ENCODE measurements at places on chromosomes 6 and 20.
A peak's percentile ranks its signal among the peaks of the same experiment; 100 is the strongest.

- no peak for DNase-seq
Measured at GRCh38 chr6:88920774-88921733, 42.4 kb downstream of the RNGTT start.

GRCh38 chr20:62530643-62531032, 54.8 kb upstream of the GATA5 start:
- DNase-seq: no peak

DNA sequence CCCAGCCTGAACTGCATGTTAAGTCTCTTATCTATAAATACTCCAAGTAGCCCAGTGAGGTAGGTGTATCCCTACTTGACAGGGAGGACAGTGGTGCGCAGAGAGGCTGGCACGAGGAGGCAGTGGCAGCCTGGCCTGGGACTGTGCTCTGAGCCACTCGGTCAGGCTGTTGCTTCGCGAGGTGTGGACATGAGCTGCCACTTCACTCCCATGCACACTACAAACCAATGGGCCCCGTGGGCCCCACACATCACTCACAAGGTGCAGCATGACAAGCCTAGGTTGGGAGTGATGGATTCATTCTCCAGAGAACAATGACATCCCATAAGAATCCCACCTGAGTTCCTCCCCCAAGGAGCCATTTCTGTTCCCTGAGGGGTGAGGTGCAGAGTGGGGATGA, 54.9 kb downstream of the TMEM242 start:
- DNase-seq: no peak

DNA sequence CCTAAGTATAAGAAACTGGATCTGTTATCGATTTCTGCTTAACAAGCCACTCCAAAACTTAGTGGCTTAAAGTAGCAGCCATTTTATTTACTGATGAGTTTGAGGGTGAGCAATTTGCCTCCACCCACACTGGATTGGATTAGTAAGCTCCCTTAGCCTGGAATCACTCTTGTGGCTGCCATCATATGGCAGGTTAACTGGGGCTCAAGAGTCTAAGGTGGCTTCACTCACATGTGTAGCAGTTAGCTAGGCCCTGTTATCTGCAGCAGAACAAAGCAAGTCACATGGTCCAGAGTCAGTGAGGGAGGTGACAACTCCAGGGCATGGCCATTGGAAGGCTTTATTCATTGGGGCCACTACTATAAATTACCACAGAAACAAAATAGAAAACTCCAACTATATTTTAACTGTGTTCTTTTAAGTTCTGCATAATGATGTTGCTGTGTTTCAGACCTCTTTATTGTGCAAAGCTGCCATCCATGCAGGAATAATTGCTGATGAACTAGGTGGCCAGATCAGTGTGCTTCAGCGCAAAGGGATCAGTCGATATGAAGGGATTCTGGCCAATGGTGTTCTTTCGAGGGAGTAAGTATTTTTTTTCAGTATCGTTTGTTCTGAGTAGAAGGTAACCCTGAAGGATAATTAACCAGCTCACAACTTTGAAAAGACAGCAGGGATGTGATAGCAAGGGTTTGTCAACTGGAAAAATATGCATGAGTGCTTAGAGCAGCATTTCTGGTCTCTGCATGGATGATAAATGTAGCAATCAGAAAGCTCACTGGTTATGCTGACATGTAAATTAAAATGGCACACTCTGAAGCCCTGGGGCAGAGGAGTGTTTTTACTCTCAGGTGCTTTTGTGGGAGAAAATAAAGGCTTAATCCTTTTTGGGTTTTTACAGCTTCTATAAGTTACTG, 49.6 kb downstream of the DCBLD1 start:
- no peak for DNase-seq

GRCh38 chr6:79431537-79431933, 105.7 kb downstream of the LCA5 start:
- no peak for DNase-seq

- DNase-seq: peak; percentile 25
Measured at GRCh38 chr6:163536770-163537169, 122.3 kb downstream of the QKI start.

- no peak for DNase-seq
Measured at GRCh38 chr6:137005073-137005472, 39.7 kb downstream of the IL20RA start.

DNA sequence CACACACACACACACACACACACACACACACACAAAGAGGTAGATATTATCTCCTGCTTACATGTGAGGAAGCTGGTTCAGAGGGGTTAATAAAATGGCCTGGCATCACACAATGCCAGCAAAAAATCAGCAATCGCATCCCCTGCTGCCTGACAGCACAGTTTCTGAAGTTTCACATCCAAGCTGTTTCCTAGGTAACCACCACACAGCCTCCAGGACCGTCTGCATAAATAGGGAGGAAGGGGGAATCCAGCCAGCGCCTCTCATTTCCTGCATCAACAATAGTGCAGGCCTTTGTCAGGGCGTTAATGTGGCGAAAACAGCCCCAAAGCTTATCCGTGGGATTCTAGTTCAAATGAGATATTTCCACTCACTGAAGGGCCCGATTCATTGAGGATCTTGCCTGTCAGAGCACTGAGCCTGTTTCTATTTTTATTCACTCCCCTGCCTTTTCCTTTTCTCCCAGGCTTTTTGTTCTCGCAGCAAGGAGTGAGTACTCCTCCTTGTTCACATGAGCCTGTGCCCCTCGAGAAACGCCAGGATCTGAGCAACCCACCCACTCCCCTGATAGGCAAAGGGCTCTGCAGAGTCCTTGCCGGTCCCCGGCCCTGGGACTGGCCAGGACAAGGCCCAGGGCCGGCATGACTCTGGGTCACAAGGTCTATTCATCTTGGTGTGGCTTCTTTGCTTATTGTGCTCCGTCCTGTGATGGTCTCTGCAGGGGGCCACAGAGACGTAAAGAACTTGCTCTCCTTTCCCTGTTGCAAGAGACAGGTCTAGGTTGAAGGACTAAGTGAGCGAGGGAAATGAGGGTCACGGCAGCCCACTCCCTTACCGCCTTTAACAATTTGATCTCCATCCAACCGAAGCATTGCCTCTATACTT, 32.7 kb downstream of the TUBB2B start:
- no peak for DNase-seq

DNA sequence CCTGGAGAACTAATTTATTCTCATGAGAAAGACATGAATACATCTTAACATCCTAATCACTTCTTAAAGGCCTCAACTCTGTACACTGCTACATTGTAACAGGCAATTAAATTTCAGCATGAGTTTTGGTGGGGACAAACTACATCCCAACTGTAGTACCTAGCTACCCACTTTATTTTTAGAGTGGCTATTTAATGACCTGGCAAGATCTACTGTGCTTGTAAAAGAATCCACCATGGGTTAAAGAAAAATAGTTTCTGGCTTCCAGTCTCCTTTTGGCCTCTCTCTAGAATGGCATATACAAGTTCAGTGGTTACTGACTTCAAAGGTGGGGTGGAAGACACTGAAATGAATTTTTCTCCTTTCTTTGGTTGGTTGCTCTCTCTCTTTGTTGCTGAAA, 193.9 kb downstream of the ESR1 start:
- no peak for DNase-seq

DNA sequence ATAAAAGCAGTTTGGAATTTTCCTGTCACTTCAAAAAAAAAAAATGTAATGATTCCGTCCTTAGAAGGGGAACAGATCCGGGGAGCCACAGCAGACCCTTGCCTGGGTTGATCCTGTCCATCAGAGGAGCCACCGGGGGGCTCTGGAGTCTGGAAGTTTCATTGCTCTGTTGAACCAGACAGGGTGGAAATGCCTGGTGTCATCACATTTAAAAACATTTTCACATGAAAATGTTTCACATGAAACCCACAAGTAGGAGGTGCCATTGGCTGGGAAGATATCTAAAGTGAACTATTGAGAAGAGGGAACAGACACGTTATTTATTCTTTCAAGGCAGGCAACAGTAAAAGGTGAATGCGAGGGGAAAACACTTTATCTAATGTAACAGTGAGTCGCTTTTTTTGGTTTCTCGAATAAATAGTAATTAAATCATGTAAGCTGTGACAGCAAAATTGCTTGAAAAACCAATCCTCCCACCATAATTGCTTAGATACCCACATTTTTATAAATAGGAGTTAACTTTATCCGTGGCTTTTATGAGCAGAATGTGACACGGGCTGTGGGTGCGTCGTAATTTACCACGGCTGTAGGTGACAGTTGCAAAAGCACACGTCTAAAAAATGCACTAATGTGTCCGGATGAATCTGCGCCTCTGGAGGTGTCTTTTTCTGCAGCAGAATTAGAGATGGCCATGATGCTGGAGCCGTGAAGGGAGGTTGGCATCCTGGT, 323.4 kb downstream of the TAF4 start:
- DNase-seq: no peak

DNA sequence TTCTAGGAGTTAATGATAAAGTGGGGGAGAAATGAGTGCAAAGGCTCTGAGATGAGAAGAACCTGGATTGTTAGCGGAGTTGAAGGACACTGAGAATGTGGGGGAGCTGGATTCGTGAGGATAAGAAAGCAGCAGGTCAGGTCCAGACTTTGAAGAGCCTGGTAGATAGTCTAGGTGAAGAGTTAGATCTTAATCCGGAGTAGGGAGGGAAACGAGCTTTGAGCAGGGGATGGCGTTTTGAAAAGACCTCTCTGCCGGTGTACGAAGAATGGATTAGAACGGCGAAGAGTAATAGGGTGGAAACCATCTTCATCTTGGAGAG, 487 bp upstream of the PHF20 start:
- DNase-seq: no peak

GRCh38 chr6:45901767-45902650, 113.7 kb downstream of the CLIC5 start:
- no peak for DNase-seq

GRCh38 chr6:35725721-35726438, 11.0 kb upstream of the ARMC12 start:
- no peak for DNase-seq

- no peak for DNase-seq
Measured at GRCh38 chr20:23444859-23445258, 5.4 kb downstream of the CSTL1 start.

DNA sequence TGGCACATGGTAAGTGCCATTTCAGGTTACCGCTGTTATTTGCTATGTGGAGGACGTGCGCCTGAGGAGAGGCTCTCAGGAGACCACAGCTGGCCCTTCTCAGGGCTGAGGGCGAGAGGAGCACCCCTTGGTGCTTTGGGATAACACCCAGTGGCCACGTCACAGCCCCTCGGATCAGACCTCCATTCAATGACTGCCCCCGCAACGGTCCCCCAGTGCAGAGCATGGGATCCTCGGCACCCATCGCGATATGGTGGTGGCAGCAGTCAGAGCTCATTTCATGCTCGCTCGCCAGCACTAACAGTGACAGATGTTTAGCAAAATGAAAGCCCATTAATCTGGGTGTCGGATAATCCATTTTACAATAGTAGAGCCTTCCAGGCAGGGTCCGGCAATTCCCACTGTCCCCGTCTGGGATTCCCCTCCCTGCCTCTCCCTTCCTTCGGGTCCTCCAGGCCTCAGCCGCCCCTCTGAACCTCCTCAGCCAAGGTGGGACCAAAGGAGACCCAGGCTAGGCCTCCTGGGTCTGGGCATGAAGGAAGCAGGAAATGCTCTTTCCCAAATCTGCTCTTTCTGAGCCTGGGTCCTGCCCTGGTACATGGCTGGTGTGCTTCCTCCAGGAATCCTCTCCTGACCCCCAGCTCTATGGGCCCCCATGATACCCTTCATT, 117.1 kb downstream of the GRM4 start:
- no peak for DNase-seq

DNA sequence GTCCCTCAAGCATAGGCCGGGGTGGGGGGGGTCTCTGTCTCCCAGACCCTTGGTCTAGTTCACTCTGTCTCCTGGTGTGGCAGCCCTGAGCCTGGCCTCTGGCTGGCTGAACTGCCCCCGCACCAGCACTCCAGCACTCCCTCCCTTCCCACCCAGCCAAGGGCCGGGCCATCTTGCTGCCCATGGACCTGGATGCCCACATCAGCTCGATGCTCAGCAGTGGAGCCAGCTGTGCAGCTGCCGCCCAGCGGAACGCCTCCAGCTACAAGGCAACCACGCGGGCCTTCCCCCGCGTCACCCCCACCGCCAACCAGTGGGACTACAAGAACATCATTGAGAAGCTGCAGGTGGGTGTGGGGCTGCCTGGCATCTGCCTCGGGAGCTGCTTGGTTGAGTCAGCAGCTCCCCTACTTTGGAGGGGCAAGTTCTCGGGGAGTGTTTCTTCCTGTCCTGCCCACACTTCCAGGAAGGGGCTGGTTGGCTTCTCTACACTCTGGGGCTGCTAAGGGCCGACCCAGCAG, 28.4 kb downstream of the UQCC2 start:
- DNase-seq: no peak

DNA sequence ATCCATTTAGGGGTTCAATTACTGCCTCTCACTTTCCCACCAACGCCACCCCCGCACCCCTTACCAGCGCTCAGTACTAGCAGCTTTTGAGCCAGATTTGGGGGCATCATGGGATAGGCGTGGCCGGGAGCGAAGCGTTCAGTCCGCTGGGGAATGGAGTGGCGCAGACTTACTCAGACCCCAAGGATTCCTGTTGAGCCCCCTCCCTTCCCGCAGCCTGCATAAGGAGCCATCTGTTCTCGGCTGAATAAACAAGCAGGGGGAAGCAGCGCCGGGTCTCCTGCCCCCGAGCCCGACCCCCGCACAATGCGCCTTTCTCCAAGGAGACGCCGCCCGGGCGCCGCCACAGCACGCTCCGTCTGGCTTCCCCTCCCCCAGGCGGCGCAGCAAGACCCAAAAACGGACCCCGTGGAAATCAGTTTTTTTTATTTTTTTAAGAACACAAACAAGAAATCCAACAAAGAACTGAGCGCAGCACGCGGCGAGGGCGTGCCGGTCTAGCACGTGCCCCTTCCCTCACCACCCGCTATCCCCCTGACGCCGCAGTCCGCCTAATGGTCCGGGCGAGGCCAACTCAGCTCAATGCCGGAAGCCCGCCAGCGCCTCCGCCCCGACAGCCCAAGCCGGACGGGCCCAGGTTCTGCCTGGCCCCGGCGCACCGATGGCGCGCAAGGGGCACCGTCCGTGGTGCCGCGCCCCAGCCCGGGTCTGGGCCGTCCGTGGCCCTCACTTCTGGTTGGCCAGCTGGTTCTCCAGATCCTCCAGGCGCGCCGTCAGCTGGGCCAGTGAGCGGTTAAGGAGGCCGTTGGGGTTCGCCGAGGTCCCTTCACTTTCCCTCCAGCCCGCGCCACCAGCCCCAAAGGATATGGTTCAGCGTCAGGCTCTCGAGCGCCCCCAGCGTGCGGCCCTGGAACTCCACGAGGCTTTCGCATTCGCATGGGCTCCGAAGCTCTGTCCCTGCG, 13.3 kb upstream of the RBPJL start:
- DNase-seq: no peak

DNA sequence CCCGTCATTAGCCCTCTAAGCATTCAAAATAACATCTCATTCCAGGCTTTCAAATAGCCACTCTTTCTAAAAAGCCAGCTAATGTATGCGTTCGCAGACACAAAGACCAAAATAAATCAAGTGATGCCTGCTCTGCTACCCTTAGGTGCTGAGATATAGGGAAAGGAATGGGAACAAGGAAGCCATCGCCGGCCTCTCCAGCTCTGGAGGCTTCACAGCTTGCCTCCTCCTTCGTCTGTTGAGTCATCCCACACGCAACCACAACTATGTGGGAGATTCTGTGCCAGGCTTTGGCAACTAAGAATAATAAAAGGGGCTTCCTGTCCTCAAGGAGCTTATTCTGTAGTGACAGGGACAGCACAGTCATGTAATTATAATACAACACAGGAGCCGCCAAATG, 27.3 kb upstream of the SLC22A23 start:
- no peak for DNase-seq

- no peak for DNase-seq
Measured at GRCh38 chr6:53320964-53321363, 27.8 kb downstream of the ELOVL5 start.

GRCh38 chr6:43221046-43221972, 8.0 kb downstream of the DNPH1 start:
- no peak for DNase-seq

GRCh38 chr6:16205377-16206144, 32.8 kb upstream of the GMPR start:
- DNase-seq: peak; percentile 81
